ENCODE measurements at places on chromosomes 5 and 9.

GRCh38 chr5:53063176-53063575, 46.4 kb downstream of the MOCS2 start:
- DNase-seq, result no peak

- DNase-seq, result no peak
Observed at GRCh38 chr5:136811086-136811485, 445.7 kb upstream of the TRPC7 start.

GRCh38 chr5:62376064-62376463, 27.6 kb downstream of the DIMT1 start:
- DNase-seq, result no peak

- no peak for DNase-seq
Observed at GRCh38 chr9:83920469-83920926, 734 bp downstream of the KIF27 start.

- no peak for DNase-seq
Observed at GRCh38 chr5:127812570-127812969, 109.4 kb downstream of the CCDC192 start.

GRCh38 chr9:71755869-71756268, 12.4 kb downstream of the CEMIP2 start:
- no peak for DNase-seq

DNA sequence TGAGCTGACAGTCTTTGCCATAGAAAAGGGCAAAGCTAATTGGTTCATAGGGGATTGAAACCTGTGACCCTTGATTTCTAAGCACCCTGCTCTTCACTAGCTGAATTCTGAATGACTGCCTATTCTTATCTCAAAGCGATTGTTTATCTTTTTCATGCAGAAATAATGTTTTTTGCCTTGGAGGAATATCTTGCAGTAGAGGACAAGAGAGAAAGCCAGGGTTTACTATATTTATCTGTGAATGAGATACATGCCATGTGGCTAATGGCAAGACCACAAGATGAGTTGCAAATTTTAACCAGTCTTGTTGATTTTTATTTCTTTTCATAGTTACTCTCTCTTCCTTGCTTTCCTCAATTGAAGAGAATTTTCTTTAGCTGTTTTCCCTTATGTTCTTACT, 185.0 kb downstream of the CNTLN start:
- no peak for DNase-seq

- no peak for DNase-seq
Observed at GRCh38 chr5:132211787-132212186, 15.9 kb downstream of the P4HA2 start.

GRCh38 chr9:90642570-90643539, at the start of gene DIRAS2:
Gene DIRAS2, minus strand, starts transcription at chr9:90642824. Its CDS starts 28,997 bp downstream, at chr9:90613827.
- no peak for DNase-seq

GRCh38 chr5:137091472-137091871, 407.7 kb downstream of the SPOCK1 start:
- no peak for DNase-seq

- no peak for DNase-seq
Observed at GRCh38 chr9:131319486-131319885, 30.0 kb downstream of the PLPP7 start.

DNA sequence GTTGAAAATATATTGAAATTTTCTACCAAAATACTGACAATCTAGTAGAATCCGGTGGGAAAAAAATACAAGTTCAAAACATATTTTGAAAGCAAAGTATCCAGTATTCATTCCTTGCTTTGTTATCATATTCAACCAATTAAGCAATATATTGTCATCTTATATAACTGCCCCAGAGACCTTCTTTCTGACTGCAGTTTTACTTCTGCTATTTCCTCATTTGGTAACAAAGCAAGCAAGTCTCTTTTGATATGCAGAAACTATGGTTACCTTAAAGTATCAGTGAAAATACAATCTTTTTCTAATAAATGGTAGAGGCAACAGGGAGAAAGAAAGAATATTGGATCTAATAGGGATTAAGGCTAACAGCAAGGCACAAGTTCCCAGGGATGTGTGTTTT, 663.7 kb upstream of the MEF2C start:
- DNase-seq, result no peak

GRCh38 chr9:133690081-133690561, 48.0 kb downstream of the SARDH start:
- DNase-seq, result no peak

GRCh38 chr5:82512025-82512424, 233.9 kb upstream of the RPS23 start:
- peak; percentile 24 for DNase-seq

DNA sequence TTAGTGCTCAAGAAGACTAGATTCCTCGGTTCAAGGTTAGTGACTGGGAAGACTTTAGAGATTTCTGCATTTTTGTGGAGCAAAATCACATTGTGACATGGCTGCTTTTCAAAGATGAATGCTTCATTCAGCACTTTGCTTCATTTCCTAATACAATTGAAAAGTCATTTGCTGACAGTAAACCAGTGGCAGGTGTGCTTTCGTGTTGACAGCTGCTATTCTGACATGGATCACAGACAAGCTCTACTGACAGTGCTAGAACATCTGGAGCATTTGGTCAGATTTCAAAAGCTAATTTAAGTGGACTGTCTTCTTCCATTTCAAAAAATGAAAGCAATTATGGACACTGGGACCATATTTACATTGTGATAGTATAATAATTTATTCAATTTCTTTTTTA, 1060.1 kb downstream of the PTPRD start:
- DNase-seq, result no peak

DNA sequence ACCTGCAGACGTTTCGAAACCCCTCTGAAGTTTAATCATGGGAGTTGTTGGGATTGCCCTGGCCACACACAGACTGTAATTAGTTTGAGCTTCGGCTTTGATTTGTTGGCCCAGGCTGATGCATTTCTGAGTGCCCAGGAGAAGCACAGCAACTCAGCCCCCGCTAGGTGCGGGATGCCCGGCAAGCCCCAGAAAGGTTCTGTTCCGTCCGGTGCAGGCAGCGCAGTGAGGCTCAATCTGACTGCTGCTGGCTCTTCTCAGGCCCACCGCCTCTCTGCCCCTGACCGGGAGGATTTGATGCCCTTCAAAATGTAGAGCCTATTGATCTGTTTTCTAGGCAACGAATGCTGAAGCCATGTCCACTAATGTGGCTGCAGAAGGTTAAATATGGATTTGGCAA, 73.4 kb upstream of the TAF11L2 start:
- DNase-seq, result no peak

DNA sequence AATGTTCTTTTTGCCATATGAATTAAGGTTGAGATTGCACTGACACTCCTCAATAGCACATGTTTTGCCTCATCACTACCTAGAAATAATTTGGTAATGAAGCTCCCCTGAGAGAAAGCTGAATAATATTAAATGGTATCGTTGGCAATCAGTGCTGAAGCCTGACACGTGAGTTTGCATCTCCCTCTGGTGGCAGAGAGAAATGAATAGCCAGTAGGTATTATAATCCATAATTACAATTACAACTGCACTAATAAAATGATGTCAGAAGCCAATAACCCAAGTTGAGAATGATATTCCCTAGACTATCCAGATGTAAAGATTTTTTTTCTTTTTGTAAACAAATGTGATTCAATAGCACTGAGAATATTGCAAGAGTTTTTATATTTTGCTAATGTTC, 700.3 kb downstream of the PTPRD start:
- DNase-seq, result no peak

GRCh38 chr9:97555164-97555563, 53.7 kb downstream of the TMOD1 start:
- no peak for DNase-seq

GRCh38 chr5:40227931-40228330, 451.8 kb upstream of the PTGER4 start:
- DNase-seq, result no peak

GRCh38 chr5:176334031-176334770, 27.4 kb downstream of the KIAA1191 start:
- no peak for DNase-seq

DNA sequence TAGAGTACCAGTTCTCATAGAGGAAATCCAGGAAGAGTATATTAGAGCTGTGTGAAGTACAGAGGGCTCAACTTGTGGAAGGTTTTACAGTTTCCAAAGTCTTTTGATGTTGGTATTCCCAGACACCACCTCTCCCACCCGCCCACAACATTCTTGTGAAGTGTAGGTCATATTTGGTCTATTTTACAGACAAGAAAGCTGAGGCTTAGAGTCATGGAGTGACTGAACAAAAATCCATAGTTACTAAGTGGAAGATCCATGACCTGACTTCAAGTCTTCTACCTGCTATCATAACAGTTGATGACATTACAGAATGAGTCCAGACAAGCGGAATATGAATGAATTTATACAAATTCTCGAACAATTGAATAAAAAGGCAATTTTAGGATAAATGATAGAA, 187.1 kb upstream of the RPS23 start:
- no peak for DNase-seq

DNA sequence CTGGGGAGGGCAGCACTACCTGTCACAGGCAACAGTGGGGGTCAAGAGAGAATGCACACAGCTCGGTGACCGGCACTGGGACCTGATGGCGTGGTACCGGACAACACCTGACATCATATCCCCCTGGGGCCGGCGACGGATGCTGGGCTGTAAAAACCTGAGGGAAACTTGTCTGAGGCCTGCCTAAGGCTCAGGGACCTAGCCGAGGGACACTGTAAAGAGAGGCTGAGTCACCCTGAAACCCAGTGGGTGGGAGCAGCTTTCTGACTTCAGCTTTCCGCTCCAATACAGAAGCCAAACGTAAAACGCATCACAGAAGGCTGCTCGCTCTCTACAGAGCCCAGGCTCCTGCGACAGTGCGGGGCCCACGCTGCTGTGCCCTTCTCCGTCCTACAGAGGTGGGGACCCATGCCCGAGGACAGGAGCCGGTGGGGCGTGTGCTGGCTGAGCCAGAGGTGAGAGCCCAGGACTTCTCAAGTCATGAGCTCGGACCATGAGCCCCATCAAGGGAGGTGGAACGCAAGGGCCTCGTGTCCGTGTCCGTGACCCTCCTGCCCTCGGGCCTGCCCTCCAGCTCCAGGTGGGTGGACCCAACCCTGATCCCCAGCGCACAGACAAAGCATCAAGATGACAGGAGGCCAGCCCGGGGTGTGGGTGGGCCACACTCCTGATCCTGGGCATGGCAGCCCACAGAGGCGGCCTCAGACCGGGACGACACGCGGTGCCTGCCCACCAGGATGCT, 5.3 kb downstream of the RALGDS start:
- DNase-seq, result peak; percentile 77

- no peak for DNase-seq
Observed at GRCh38 chr9:114214686-114215414, 59.5 kb downstream of the COL27A1 start.

- no peak for DNase-seq
Observed at GRCh38 chr5:172626031-172626581, 15.0 kb upstream of the NEURL1B start.

DNA sequence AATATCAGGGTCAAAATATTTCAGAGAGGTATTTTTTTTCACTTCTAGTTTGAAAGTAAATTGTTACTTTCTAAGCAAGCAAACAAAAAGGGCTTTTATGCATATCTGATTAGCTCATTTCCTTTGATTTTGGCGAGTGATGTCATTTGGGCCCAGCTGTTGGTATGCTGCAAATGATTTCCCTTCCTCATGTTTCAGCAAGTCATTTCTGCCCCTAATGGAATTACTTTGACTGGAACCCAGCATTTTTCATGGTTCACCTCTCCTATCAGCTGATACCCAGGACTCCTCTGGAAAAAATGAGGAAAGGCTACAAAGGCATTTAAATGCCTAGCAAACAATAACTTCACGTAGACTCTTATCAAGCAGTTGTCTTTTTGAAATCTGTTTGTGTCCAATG, 500.6 kb downstream of the EBF1 start:
- no peak for DNase-seq

DNA sequence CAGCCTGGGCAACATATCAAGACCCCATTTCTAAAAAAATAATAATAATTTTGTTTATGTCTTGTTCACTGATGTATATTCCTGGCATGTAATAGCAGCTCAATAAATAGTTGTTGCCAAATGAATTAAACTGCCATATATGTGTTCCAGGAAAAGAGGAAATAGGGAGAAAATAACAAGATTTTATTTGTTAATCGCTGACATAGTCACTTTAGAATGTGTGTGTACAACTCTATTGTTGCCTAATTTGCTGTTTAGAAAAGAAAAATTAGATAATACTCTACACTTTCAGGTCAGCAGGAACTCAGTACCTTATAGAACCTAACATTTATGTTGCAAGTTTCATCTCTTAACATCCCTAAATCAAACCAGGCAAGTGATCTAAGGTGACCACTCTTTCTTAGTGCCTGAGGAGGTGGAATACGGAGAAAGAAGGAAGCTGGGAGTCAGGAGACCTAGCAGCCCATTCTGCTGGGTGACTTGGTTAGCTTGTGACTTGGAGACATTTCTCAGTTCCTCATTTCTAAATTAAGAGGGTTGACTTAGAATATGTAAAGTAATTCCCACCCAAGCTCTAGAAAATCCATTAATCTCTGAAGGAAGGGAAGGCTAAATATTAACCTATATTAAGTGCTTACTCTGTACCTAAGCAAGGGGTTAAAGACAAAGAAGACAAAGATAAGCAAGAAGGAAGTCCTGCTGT, 110.3 kb upstream of the IQGAP2 start:
- DNase-seq, result no peak

GRCh38 chr5:91038180-91038808, 344.8 kb downstream of the ARRDC3 start:
- no peak for DNase-seq

DNA sequence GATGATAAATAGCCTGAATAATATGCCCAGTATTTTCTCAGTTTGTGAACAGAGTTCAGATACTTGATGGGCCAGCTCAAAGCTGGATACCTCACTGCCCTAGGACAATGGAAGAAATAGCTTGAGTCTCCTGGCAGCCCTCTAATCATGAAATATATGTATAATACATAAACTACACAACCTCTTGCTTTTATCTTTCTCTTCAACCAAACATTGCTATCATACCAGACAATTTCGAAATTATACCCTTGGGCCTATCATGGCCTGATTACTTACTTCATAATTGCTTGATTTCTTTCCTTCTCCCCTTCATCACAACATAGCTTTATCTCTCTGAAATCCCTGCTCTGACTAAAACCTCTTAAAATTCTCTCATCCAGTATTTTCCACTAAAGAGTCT, 1144.9 kb upstream of the C9orf72 start:
- DNase-seq, result no peak

GRCh38 chr9:135840539-135840938, 66.8 kb downstream of the CAMSAP1 start:
- no peak for DNase-seq

GRCh38 chr5:69492391-69492922, at the start of gene OCLN:
Gene OCLN, plus strand, starts transcription at chr5:69492790. Its CDS starts 11,455 bp downstream, at chr5:69504245.
- DNase-seq, result no peak

GRCh38 chr9:24731754-24732153, 186.1 kb upstream of the IZUMO3 start:
- DNase-seq, result no peak

DNA sequence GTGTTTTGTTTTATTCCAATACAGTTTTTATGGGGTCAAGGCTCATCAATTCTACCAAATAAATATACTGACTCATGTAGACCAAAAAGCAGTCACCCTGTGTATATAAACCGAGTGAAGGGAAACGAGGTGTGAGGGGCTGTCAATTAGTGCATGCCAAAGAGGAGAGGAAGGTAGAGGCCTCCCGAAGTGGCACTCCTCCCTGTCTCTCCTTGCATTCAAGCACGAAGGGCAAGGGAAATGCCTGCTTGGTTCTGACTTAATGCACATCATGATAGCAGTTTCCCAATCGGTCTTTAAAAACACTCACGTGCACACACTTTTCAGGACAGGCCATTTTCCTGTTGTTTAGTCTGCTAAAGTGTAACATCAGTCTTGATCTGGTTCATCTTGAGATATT, 125.6 kb upstream of the SLCO6A1 start:
- no peak for DNase-seq

- no peak for DNase-seq
Observed at GRCh38 chr9:131624636-131625507, 79.5 kb downstream of the PRRT1B start.

Measured in stimulated activated CD4-positive, alpha-beta T cell treated with anti-CD3 and anti-CD28 coated beads, Interleukin-2, amount 100 ng/mL, for 24 hours (primary cell).